ENCODE measurements at places on chromosomes 1 and 21. TPM values are rescaled to one million over a fixed set of nuclear protein-coding genes. Genes with fewer than 3 reads are reported as not detected.

GRCh38 chr1:243821177-243821680, 28.8 kb downstream of the AKT3 start:
- no peak for DNase-seq

COL8A2 gene
- 2.4 TPM for total RNA-seq

GRCh38 chr1:41678111-41678878, 193.8 kb upstream of the EDN2 start:
- DNase-seq = no peak

- DNase-seq = no peak
Observed at GRCh38 chr1:201153474-201154388, 543 bp downstream of the TMEM9 start.

- no peak for DNase-seq
Observed at GRCh38 chr1:32398401-32398800, 4.2 kb upstream of the BSDC1 start.

DNA sequence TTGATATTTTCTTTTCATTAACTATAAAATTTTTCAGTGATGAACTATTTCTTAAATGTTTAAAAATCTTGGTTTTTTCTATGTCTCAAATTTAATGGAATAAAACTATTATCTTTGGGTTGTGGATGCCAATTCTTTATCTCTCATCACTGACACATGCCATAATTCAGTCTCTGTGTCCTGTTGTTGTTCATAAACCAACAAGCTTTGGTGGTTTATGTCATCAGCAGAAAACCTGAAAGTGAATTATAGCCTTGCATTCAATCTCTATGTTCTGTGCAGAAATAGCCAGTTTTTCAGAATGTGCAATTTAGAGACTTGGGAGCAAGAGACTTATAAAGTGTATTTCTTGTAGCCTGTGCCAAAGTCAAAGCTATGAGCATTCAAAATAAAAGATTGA, 462.6 kb upstream of the ADGRL4 start:
- DNase-seq = no peak

- DNase-seq = no peak
Observed at GRCh38 chr1:233323718-233324117, 3.8 kb upstream of the MAP3K21 start.

DNA sequence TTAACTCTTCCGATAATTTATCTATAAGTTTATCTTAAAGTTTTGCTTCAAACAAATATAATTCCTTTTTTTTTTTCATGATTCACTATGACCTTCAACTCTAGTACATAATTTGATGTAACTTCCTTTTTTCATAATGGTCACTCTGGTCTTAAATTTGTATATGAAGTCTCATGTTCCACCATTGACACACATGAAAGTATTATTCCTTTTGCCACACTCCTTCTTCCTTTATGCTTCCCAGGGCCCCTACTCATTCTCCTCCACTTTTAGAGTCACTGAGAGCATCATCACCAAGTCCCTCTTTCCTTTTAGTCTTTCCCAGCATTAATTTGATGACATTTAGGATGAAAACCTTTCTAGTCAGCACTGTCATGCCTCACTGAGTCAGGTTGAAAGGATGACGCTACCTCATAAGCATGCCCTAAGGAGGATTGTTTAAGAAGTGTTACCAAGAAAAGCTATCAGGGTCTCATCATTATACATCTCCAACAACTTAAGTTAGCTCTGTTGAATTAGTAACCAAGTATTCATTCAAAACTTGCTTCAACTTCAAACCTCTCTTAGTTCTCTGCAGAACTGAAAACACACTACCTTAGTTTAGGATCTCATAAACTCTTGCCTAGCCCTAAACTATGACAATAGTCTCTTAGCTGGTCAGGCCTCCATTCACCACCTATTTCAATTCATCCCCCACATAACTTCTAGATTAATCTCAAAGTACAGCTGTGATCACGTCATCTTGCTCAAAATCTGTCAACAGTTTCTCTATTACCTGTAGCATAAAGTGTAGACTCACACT, 14.5 kb downstream of the AUNIP start:
- DNase-seq = no peak

GRCh38 chr1:33180226-33180910, 1.5 kb downstream of the TRIM62 start:
- peak; percentile 69 for DNase-seq

MRPL55 gene
- total RNA-seq = 62.7 TPM

SAMSN1 gene
- total RNA-seq = 3.0 TPM

GRCh38 chr1:221448585-221449175, 293.2 kb downstream of the DUSP10 start:
- DNase-seq = no peak

OR6N2 gene
- not detected for total RNA-seq

DNA sequence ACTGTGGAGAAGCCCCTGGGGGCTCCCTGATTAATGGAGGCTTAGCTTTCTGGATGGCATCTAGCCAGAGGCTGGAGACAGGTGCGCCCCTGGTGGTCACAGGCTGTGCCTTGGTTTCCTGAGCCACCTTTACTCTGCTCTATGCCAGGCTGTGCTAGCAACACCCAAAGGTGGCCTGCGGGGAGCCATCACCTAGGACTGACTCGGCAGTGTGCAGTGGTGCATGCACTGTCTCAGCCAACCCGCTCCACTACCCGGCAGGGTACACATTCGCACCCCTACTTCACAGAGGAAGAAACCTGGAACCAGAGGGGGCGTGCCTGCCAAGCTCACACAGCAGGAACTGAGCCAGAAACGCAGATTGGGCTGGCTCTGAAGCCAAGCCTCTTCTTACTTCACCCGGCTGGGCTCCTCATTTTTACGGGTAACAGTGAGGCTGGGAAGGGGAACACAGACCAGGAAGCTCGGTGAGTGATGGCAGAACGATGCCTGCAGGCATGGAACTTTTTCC, 24.8 kb downstream of the PCSK9 start:
- no peak for DNase-seq

DNA sequence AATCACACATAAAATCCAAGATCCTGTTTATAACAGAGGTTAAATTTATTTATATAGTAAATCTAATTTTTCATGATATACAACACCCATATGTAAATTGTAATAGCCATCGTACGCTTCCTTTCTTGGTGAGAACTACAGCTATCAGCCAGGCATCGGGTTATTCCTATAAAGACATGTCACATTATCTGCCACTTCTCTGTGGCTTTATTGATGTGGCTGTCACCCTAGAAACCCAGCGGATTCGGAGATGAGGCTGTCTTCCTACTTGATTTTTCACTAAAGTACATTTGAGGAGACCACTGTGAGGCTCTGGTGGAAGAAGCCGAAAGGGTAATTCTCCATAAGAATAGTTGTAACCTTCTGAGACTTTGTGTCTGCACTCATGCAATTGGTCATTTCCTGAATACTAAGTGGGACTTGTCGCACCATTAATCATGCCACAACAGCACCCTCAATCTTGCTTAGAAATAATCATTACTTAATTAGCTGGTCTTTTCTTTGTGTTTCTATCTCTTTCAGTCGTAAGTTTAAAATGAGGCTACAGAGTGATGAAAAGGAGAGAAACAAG, 106.0 kb downstream of the NTNG1 start:
- DNase-seq = no peak

- DNase-seq = peak; percentile 75
Observed at GRCh38 chr1:206117151-206117948, at the start of gene AVPR1B. Gene AVPR1B, minus strand, starts transcription at chr1:206117388. Its CDS starts 498 bp downstream, at chr1:206116890.

DNA sequence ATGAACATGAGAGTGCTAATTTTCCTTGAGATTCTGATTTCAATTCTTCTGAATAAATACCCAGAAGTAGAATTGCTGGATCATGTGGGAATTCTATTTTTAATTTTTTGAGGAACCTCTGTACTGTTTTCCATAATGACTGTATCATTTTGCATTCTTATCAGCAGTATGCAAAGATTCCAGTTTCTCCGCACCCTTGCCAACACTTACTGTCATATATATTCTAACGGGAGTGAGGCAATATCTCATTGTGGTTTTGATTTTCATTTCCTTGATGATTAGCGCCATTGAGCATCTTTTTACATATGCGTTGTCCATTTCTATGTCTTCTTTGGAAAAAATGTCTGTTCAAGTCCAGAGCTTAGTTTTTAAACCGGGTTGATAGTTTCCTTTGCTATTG, 33.2 kb downstream of the VCAM1 start:
- no peak for DNase-seq

DNA sequence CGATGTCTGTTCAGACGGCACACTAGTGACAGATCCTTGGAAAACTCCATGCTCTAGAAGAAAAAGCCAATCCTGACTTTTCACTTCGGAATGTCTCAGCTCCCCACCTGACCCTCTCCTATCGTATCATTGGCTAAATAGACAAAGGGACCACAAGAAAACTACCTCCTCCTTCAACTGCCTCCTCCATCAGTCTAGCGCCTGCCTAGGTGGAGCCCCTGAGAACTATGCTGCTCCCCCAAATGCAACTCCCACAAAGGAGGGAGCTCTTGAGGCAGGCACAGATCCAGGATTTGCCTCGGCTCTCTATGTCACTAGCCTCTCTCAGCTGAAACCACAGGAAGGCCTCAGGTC, 148.4 kb downstream of the TOMM20 start:
- no peak for DNase-seq

DNA sequence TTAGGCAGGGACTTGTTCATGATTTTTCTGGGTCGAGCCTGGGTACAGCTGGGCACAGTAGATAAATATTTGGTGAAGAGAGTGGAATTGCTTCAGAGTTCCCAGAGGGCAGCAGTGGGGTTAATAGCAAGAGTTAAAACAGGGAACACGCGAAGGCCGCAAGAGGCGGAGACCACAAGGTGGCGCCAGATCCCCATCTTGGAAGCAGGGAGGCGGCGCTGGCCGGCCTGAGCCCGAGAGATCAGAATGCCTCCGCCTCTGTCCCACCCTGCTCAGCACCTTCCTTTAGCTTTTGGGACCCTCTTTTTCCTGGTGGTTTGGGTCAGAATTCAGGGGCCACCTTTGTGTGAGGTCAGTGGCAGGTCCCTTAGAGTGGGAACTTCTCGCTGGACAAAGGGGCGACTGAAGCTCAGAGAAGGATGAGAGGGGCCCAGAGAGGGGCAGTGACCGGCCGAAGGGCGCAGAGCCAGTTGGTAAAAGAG, 6.5 kb upstream of the PADI2 start:
- DNase-seq = peak; percentile 99

DNA sequence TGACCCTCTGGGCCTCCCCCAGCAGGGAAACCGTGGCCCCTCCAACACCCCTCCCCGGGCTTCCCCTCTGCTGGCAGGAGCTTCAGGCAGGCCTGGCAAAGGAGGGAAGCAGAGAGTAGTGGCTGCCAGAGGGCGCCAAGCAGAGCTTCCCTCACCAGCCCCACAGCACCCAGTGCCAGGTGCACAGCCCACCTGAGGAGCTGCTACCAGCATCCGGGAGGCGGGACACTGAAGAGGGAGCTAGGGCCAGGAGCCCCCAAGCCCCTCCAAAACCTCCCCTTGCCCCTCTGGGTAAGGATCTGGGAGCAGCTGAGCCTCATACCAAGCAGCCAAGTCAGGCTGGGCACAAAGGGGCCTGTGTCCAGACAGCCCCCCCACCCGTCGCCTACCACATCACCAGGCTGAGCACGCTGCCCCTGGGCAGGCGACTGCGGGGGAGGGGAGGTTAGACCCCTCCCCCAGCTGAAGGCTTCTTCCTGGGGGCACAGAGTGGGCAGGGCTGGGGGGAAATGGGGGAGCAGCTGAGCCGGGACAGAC, 19.6 kb downstream of the CCDC24 start:
- no peak for DNase-seq

- DNase-seq = no peak
Observed at GRCh38 chr1:173870252-173871075, 2.3 kb downstream of the ZBTB37 start.

GRCh38 chr1:50333595-50333974, 89.7 kb downstream of the DMRTA2 start:
- peak; percentile 89 for DNase-seq

BEND5 gene
- 6.5 TPM for total RNA-seq

RPTN gene
- not detected for total RNA-seq

- DNase-seq = no peak
Observed at GRCh38 chr1:222167896-222168295, 380.0 kb downstream of the HHIPL2 start.

- DNase-seq = peak; percentile 70
Observed at GRCh38 chr21:31730712-31731055, 1.2 kb downstream of the SCAF4 start.

All from H1 (cell line).